CD4-positive, alpha-beta T cell treated with Interleukin-17A for 1 hour (primary cell): ENCODE measurements at places on chromosomes 1 and 21.

GRCh38 chr1:159318784-159319551 lies 16.8 kb downstream of the FCER1A start:
- DNase-seq = no peak

DNA sequence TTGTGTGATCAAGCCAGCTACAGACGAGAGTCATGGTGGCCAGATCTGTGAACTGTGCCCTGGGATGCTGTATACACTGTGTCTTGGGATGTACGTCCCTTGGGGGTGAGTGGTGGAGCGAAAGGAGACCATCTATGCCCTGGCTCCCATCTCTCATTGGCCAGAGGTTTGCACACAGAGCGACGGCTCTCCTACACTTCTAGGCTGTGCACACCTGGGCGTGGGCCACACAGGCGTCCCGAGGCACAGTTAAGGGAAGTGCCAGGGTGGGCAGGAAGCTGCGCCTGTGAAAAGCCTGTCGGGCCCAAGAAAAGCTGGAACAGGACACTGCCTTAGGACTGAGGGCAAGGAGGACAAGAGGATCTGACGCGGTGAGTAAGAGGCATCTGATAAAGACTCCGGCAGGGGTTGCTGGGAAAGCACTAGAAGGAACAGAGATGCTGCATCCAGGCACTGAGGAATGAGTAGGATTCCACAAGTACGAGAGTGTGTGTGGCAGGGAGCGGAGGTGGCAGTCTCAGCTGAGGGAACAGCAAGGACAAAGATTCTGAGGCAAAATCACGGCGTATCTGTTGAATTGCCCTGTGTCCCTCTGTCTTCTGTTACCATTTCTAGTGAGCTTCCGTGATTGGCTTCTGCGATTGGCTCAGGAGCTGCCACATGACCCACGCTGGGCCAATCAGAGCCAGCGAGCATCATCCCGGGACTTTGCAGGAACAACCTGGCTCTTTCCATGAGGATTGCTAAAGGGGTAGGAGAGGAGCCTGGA lies 67.9 kb upstream of the ZBTB40 start:
- DNase-seq = no peak

GRCh38 chr1:176032040-176032645 lies 174.9 kb downstream of the COP1 start:
- no peak for DNase-seq

DNA sequence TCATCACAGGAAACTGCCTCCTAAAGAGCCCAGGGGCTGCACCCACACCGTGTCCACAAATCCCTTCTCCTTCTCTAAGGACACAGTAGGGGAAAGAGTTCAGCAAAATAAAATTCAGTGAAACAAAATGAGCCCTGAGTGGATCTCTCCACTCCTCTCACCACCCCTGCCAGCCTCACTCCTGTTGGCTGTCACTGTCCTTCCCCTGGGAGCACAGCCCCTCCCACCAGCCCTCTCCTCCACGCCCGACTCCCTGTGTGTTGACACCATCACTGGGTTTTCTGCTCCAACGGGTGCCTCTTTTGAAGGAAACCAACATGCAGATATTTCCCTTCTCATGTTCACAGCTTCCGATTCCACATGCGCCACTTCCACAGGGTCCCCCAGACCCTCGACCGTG lies 356.2 kb downstream of the AJAP1 start:
- no peak for DNase-seq

DNA sequence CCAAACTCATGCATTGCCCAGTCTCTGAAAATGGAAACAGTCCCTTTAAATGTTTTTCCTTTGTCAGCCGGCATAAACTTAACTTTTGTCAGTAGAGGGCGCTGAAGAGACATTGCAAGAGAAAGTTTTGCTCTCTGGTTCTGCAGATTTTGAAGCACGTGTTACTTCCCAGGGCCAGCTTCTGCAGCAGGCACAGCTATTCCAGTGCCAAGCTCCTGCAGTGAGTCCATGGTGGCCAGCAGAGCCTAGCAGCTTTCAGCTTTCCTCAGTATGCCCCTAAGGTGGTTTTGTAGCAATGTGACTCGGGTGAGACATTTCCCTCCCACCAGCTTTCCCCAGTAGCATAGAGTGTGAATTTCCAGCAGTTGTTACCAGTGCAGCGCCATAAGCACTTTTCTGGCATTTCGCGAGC lies 2.6 kb upstream of the IFI44L start:
- peak; percentile 86 for DNase-seq

DNA sequence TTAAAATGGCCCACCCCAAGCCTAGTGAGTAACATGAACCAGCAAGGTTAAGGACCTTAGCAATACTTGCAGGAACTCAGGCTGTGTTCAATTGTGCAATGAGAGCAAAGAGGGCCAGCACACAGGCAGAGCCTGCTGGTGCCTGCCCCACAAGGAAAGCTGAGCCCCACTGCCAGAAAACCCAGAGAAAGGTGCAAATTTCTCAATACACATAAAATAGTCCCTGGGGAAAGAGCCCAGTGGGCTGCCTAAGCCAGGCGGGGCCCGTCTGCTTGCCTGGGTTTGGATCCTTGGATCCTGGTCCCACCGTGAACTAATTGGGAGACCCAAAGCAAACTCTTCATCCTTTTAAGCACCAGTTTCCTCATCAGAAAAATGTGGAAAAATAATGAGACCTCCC lies 128.5 kb upstream of the CACNA1E start:
- no peak for DNase-seq

DNA sequence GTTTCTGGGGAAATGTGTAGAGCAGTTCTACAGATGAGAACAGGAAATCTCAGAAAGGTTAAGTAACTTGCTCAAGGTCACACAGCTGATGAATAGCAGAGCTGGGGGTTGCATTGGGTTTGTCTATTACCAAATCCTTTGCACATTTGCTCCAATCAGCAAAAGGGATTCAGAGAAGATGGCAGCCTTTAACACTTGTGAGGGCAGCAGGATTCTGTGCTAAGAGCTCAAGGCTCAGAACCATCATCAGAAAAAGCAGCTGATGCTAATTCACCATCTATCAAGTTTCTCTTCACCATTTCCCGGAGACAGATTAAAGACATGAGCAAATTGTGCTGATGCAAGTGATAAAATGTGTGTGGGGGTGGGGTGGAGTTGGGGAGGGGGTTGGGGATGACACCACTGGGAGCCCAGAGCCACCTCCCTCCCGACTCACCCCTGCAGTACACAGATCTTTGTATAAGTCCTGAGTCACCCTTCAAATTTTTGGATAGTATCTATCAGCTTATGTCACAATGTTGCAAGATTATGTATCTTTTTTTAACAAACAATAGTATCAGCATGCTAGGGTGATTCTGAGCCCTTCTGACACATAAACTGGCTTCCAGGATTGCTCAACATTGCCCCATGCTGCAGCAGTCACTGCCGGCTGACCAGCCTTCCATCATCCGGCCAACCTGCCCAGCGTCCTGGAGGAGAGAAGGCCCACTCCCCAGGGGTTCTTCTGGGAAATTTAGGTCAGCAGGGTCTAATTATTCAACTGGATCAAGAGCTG lies 2.8 kb upstream of the SPSB1 start:
- no peak for DNase-seq

- no peak for DNase-seq
These were observed 114.7 kb upstream of the WNT4 start for GRCh38 chr1:22257290-22258275.

DNA sequence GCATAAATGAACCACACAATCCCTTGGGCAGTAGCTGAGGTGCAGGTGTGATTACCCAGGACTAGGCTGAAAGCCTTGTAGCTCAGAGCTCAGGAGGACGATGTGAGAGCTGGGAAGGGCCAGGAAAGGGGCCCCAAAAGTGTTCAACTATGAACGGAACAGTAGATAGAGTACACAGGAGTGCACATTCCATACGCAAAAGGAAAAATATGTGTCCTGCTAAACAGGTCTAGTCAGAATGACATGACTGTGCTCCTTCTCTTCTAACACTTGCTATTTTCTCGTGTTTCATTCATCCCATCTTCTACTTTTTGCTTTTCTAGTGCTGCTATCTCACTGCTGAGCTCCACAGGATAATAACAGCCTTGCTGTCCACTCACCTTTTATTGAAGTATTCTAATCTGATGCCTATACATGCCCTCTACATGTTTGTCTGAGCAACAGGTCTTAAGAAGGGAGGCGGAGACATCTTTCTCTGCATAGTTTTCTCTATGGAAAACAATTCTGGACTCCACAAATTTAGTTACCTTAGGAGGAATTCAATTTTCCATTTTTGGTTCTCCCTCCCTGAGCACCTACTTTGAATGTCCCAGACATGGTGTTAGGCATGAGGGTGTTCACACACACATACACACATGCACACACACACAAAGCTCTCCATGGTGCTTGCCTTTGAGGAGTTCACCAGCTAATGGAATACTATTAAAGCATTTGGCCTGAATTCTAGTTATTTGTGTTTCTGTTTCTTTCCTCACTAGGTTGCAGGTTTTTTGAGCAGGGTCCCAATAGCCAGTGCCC lies 3.4 kb downstream of the S100A10 start:
- no peak for DNase-seq

DNA sequence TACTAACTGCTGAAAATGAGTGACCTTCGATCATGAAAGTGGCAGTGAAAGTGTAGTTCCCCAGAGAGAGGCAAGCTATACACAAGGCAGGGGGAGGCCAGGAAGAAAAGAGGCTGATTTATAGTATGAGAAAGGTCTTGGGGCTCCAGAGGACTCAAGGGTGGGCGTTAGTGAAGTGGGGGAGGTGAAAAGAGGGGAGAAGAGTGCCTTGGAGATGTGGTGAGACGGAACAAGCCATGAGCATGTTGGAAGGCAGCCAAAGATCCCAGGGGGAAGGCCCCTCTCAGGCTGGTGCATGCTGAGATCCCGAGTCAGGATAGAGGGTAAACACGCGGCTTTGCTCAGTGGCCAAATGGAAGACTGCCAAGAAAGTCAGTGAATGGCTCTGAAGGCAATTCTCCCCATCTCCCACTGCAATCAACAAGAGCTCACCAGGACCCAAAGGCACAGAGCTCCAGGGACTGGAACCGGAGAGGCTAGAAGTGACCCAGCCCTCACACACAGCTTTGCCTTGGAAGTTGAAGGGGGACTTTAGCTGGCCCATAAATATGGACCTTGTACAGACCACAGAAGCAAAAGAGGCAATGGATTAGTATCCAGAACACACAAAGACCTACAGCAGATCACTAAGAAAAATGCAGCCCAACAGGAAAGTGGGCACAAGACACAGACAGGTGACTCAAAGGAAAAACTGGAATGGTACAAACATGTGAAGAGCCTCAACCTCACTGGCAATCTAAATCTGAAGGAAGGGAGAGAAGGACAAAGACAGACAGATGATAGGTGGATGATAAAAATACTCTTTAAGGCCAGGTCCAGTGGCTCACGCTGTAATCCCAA lies 49.6 kb downstream of the HSF2BP start:
- DNase-seq = no peak

GRCh38 chr1:155946633-155947219 lies 5.3 kb downstream of the RXFP4 start:
- no peak for DNase-seq

DNA sequence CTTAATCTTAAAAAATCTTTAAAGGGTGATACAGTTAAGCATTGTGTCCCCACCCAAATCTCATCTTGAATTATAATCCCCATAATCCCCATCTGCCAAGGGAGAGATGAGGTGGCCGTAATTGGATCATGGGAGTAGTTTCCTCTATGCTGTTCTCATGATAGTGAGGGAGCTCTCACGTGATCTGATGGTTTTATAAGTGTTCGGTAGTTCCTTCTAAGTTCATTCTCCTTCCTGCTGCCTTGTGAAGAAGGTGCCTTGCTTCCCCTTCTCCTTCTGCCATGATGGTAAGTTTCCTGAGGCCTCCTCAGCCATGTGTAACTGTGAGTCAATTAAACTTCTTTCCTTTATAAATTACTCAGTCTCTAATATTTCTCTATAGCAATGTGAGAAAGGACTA lies 10.7 kb downstream of the DHRS3 start:
- DNase-seq = no peak

- no peak for DNase-seq
These were observed 532 bp upstream of the FAM177B start for GRCh38 chr1:222736470-222736869.

GRCh38 chr1:12196641-12197482 lies 30.1 kb downstream of the TNFRSF1B start:
- no peak for DNase-seq

- no peak for DNase-seq
These were observed 15.4 kb downstream of the RABGAP1L start for GRCh38 chr1:174174461-174175329.

GRCh38 chr1:245332513-245332912 lies 177.7 kb downstream of the KIF26B start:
- no peak for DNase-seq

DNA sequence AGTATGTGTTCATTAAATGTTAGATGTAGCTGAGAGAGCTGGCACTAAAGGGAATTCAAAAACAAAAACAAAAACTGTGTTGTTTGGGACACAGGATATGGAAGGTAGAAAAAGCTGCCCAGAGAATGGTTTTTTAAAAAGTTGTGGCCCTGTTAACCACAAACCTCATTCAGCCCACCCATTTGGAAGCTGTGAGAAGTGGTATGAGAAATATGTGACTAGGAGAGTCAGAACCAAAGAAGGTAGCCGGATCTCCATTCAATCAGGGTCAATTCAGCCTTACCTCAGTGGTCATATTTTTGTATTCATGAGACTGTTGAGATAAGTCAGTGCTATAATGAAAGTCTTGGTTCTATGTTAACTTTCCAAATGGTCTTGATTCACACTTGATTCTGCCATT lies 29.8 kb upstream of the CACYBP start:
- DNase-seq = peak; percentile 54

- DNase-seq = no peak
These were observed 344.6 kb downstream of the RYR2 start for GRCh38 chr1:237386362-237387143.

DNA sequence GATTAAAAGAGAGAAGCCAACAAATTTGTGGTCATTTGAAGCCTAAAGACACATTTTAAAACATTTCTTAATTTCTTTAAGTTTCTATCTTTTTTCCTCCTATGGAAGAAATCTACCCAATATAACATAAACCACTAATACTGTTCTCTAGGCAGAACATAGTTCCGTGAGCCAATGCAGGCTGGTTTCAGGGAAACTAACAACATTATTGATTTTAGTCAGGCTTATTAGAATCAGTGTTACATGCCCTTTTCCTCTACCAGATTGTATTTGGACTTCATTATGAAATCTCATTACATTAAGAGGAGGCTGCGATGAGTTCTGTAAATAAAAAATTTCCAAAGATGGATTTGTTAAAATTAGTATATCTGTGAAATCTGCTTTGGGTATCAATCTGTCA lies 249.9 kb downstream of the PTBP2 start:
- DNase-seq = no peak

- DNase-seq = no peak
These were observed 24.7 kb downstream of the TRPM2 start for GRCh38 chr21:44377922-44378645.
